Stimulated activated CD4-positive, alpha-beta T cell treated with anti-CD3 and anti-CD28 coated beads, Interleukin-15, amount 100 ng/mL, for 24 hours (primary cell): ENCODE measurements at places on chromosomes 11 and 22.

GRCh38 chr22:24510637-24511625 is 15.8 kb downstream of the UPB1 start:
- no peak for DNase-seq

DNA sequence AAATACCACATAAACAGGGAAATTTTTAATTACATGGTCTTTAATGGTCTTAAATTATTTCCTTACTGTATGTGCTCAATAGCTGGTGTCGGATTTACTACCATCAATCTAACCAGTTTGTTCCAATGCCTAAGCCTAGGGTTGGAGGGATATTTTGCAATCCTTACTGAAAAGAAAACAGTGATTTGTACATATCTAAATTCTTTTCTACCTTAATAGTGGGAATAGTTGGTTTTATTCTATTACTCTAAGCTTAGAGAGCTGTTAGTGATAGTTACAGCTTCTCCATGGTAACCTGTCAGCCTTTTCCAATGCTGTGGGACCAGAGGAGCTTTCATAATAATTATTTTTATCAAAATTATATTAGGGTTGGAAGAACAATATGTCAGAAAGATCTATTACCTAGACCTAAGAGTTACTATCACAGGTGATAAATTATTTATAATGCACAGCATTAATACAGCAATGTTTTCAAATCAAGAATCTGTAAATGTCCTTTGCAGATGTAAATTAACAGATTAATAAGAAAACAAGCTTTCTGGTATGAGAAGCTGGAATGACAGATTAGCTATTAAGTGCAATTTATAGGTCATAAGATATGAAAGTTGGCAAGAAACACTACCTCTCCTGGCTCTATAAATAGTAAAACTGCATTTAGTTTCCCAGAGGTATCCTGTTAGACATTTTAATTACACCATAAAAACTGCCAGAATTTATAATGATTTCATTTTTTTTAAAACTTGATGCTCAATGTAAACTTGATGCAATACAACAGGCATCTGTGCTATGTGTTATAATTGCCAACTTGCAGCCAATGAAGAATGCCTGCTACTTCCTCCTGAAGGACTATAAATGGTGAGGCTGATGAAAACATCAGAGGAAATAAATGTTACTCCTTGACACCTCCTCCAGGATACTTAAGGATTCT is 262.0 kb upstream of the PITPNB start:
- no peak for DNase-seq

- DNase-seq = no peak
These were observed 3.6 kb downstream of the MYBPC3 start for GRCh38 chr11:47348859-47349258.

GRCh38 chr22:46588279-46589140 is 31.7 kb upstream of the GRAMD4 start:
- no peak for DNase-seq

GRCh38 chr11:112503410-112503809 is 242.8 kb upstream of the PLET1 start:
- no peak for DNase-seq

GRCh38 chr11:87315229-87315628 is 277.5 kb downstream of the TMEM135 start:
- DNase-seq = no peak

GRCh38 chr22:49676230-49676629 is 151.4 kb downstream of the BRD1 start:
- no peak for DNase-seq

DNA sequence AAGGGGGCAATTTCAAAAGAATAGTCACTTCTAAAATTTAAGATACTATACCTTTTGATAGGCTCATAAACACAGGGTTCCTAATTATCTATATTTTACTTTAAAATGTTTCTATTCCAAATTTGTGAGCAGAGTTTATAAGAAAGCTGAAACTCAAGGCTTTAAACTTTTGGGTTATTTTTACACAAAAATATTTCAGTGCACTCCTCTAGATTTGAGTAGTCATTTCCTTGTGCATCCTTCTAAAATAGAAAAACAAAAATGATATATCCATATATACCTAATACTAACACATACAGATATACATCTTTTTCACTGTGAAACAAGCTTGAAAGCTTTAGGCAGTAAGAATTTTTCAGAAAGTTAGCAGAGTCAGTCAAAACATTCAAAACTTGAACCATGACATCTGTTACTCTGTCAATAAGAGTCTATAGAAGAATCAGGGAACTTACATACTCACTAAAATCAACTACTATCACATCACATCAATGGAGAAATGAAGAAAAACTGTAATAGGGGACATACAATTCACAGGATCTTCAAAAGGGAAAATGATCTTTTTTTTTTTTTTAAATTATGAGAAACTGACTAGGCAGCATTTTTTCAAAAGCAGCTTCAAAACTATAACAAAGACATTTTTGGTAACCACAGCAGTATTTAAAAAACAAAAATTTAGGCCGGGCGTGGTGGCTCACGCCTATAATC is 5.1 kb downstream of the PHF21A start:
- no peak for DNase-seq

DNA sequence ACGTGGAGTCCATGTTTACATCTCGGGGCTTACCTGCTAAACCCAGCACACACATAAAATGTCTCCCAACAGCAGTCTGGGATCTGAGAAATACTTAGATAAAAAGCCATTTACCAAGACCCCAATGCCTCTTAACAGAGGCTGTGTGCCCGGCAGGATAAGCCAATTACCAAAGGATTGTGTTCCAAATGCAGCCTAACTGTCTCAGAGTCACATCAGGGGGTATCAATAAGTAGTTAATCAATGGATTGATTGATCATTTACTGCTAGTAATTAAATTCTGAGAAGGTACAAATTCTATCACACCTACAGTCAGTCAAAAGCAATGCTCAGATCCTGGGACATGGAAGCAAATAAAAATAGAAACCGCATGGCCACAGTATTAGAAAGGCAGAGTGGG is 125.6 kb downstream of the DSCAML1 start:
- DNase-seq = no peak

- peak; percentile 34 for DNase-seq
These were observed 44.5 kb downstream of the FEZ1 start for GRCh38 chr11:125451400-125452124.

- no peak for DNase-seq
These were observed 2.2 kb upstream of the GGT5 start for GRCh38 chr22:24247011-24247507.

- DNase-seq = no peak
These were observed 30.6 kb downstream of the PRCP start for GRCh38 chr11:82869657-82870056.

GRCh38 chr11:46896719-46897406 is 21.5 kb downstream of the LRP4 start:
- DNase-seq = peak; percentile 9

DNA sequence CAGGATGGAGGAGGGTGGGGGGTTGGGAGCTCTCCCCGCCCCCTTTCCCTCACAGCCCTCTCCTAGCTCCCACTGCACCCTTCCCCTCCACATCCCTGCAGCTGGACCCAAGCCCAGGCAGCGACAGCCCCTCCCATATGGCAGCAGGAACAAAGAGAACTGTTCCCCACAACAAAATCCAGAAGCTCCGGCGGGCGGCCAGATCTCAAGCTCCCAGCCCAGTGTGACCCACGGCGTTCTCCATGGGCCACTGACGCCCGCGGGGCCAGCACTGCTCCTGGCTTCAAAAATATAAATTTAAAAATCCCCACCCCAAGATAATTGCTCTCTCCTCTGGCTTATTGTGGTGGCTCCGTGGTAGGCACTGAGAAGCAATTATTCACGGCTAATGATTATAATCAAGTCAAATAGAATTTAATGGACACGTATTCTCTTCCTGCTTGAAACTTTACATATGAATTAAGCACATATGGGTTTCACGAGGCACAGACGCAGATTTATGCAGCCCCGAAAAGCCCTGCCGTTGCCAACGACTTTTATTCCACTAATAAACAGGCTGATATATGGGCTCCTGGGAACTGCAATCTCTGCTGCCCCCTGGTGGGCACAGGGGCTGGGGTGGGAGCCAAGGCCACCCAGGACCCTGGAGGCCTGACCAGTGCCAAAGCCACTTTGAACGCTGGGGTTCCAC is 17.5 kb downstream of the MACROD1 start:
- peak; percentile 79 for DNase-seq

DNA sequence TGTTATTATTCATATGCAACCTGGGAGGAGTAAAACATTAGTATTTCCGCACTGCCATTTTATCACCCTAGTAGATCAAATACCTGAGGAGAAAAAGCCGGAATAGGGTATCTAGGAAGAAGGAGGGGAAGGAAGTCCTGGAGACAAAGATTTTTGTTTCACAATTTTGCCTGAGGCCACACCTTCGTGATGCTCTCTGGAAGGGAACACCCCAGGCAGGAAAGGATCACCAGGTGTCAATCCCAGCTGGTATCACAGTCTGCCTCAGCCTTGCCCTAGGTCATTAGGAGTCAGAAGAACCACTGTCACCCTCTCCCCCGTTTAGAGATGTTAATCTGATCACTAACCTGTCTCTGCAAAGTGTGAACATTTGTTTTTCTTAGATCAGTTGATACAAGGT is 35.4 kb upstream of the IGSF9B start:
- DNase-seq = no peak

- DNase-seq = no peak
These were observed 968.0 kb downstream of the OPCML start for GRCh38 chr11:132564091-132564885.

DNA sequence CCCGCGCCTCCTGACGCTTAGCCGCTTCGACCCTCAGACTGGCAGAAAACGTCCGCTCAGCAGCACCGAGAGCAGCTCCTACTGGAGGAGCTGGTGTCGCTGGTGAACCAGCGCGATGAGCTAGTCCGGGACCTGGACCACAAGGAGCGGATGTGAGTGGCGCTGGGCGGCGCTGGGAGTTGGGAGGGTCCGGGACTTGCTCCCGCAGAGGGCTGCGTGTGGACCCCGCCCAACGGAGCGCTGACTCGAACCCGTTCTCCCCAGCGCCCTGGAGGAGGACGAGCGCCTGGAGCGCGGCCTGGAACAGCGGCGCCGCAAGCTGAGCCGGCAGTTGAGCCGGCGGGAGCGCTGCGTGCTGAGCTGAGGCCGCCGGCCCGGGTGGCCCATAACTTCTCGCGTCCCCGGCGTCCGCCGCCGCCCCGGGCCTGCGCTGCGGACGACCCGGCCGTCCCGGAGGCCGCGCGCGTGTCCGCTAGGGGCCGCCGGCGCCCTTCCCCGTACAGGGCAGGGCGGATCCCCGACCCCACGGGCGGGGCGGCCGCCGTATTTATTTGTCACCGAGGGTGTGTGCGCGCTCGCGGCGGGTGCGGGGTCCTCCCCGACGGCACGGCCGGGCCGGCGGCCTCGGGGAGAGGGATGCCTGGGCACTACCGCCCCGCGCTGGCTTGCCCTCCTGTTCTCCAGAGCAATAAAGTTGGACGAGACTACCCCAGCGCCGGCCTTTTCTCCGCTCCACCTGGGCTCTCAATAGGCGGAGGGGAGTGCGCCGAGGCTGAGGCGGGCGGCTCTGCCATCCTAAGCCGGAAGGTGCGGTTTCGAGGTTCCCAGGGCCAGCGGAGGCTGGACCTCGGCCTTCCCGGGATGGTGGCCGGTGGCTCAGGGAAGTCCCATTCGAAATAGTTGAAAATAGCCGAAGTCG is 3.4 kb downstream of the KCNK7 start:
- no peak for DNase-seq

- DNase-seq = no peak
These were observed 45.6 kb downstream of the PTPRJ start for GRCh38 chr11:48025984-48026340.

DNA sequence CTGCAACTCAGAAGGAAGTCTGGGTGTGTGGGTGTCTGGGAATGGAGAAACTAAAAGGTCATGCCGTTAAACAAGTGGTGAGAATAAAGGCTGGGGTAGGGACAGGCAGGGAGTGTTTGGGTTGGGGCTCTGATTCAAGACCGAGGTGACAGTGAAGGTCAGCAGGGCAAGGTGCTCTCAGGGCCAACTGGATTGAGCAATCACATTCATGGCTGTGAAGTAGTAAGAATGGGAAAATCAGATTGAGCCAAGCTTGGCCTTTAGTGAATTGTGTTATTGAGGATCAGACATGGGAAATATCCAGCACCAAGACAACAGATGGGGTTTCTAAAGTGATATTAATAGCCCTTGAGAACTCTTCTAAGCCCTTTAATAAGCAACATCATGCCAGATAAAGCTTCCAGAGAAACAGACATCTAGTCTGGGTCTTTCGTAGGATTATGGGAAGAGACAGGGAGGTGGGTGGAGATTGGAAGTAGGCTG is 24.3 kb downstream of the SCN3B start:
- no peak for DNase-seq
